ENCODE measurements at places on chromosomes 1 and 21.
A peak's percentile ranks its signal among the peaks of the same experiment; 100 is the strongest.

- H3K27me3 ChIP-seq = peaks cover 45% of the 10 kb centered on the region
- H3K27ac ChIP-seq = peak overlapping the region; percentile 14
- peak; percentile 73 for ATAC-seq
- H3K4me1 ChIP-seq = peaks cover 13% of the 10 kb centered on the region
These were observed 45.8 kb upstream of the DMRTB1 start for GRCh38 chr1:53413175-53414001.

DNA sequence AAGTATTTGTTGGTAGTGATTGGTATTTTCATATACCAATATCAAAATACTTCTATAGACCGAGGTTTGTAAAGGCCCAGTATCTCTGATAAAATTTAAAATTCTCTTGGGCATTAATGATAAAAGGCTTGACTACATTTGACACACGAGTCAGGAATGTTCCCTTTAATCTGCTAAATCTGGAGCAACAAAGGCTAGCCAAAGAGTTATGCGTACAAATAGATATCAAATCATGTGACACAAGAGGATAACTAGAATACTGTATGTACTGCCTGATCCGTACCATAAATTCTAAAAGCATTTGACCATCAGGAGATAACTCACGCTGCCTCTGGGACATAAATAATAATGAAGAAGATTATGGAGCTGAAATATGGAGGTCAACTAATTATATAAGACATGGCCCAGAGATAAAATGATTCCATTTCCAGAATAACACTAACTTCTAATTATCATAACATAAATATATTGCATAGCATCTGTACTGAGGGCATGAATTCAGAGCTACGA lies 64.2 kb upstream of the SH3GLB1 start:
- ATAC-seq = no peak
- no peak overlapping the region for H3K4me3 ChIP-seq
- H3K27me3 ChIP-seq = no peaks in the 10 kb centered on the region
- H3K27ac ChIP-seq = peak overlapping the region; percentile 13
- H3K4me1 ChIP-seq = peaks cover 6% of the 10 kb centered on the region

GRCh38 chr1:53511933-53512806 lies 53.0 kb downstream of the DMRTB1 start:
- no peak overlapping the region for H3K4me3 ChIP-seq
- H3K36me3 ChIP-seq = no peaks in the 10 kb centered on the region

GRCh38 chr1:172155766-172156165 lies 264.7 kb upstream of the C1orf105 start:
- no peak overlapping the region for H3K27ac ChIP-seq
- peaks cover 8% of the 10 kb centered on the region for H3K4me1 ChIP-seq
- ATAC-seq = no peak
- no peaks in the 10 kb centered on the region for H3K36me3 ChIP-seq
- H3K4me3 ChIP-seq = no peak overlapping the region
- H3K27me3 ChIP-seq = no peaks in the 10 kb centered on the region

DNA sequence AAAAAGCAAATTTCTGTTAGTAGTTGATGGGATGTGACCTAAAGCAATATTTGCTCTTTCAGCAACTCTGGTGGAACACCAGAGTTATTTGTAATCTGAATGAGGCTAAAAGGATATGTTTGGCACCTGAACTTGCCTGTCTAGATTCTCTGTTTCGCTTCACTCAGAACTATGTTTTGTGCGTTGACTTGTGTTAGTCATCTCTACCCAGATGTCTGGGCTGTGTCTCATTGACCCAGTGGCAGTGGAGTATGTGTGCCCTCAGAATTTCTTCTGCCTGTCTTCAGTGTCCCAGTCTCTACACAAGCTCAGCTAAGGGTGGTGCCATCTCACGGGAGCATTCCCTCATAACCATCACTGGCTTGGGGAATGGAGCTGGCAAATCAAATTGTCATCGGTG lies 13.9 kb downstream of the KCNK1 start:
- H3K4me1 ChIP-seq = no peaks in the 10 kb centered on the region
- no peak overlapping the region for H3K27ac ChIP-seq
- ATAC-seq = no peak
- H3K27me3 ChIP-seq = peaks cover 2% of the 10 kb centered on the region
- no peaks in the 10 kb centered on the region for H3K36me3 ChIP-seq
- H3K4me3 ChIP-seq = no peak overlapping the region

- H3K27ac ChIP-seq = no peak overlapping the region
- no peak overlapping the region for H3K4me3 ChIP-seq
- peaks cover 36% of the 10 kb centered on the region for H3K27me3 ChIP-seq
- H3K4me1 ChIP-seq = peaks cover 8% of the 10 kb centered on the region
These were observed 32.5 kb upstream of the SLC19A1 start for GRCh38 chr21:45574691-45575090.

DNA sequence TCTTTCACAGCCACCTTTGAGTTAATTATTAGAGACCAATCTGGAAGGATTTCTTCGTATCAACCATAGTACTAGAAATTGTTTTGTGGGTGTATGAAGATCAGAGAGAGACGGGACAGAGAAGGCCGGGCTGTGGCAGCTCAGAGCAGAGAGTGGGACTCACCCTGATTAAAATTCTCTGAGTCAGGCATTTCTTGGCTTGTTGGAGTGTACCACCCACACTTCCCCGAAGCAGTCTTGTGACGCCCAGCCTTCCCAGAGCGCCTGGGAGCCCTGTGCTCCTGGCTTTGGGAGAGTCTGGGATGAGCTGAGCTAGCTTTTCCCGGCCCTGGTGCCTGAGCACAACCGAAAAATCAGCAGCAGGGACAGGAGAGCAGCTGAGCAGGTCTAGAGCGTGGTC lies 19.4 kb downstream of the PLEKHM2 start:
- no peak for ATAC-seq
- no peak overlapping the region for H3K4me3 ChIP-seq
- H3K36me3 ChIP-seq = peaks cover 28% of the 10 kb centered on the region
- peak overlapping the region; percentile 6 for H3K27ac ChIP-seq
- H3K4me1 ChIP-seq = peaks cover 47% of the 10 kb centered on the region

DNA sequence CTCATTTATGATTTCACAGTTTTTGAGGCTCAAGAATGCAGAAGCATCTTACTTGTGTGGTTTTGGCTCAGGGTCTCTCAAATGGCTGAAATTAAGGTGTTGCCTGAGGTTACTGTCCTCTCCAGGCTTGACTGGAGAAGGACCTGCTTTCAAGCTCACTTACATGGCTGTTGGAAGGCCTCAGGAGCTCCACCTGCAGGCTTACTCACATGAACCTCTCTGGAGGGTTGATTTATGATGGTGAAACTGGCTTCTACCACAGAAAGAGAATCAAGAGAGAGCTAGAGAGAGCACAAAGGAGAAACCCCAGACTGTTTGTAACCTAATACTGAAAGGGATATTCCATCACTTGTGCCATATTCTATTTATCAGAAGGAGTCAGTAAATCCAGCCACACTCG lies 6.2 kb upstream of the KCNK2 start:
- no peaks in the 10 kb centered on the region for H3K36me3 ChIP-seq
- no peak overlapping the region for H3K4me3 ChIP-seq
- H3K4me1 ChIP-seq = no peaks in the 10 kb centered on the region
- peaks cover 7% of the 10 kb centered on the region for H3K27me3 ChIP-seq

DNA sequence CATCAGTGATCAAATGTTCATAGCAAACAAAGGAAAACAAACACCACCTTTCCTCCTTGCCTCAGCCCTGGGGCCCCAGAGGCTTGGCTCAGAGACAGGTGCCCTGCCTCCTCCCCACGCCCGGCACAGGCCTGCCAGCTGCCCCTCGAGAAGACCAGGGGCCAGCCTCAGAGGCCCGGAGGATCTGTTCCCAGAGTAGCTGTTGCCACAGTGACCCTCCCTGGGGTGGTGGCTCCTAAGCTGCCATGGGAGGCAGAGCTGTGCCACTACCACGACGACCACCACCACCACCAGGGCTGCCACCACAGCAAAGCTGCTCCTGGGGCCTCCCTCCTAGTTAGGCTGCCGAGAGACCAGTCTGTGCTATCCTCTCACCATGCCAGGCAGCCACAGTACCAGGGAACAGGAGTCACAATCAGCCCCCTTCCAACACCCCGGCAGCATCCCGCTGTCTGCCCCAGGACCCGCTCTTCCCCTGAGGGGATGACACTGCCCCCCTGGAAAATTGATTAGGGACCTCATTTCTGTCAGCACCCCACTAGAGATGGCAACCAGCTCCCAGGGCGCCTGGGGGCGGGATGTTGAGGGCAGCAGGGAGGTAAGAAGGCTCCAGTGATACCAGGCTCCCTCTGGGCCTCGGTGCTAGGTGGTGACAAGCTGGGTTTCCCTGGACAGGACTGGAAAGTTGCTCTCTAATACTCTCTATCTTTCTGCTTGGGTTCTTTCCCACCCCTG lies 30.5 kb downstream of the KCNC4 start:
- no peak for ATAC-seq
- H3K4me3 ChIP-seq = no peak overlapping the region
- H3K36me3 ChIP-seq = peaks cover 4% of the 10 kb centered on the region

DNA sequence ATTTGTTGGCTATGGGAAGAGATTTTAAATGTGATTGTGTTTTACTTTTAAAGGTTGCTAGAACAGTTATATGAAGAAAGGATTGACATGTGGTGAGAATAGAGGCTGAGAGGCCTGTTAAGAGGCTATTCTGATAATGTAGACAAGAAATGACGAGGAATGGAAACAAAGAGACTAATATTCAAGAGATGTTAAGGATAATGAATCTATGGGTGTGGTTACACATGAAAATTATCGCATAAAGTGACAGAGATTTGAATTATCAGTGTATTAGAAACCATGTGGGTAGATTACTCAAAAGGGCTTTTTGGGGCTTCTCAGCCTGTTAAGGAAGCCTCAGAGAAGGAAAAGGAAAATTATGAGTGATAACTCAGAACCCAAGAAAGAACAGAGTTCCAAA lies 120.4 kb downstream of the MACF1 start:
- H3K27ac ChIP-seq = no peak overlapping the region
- H3K4me3 ChIP-seq = no peak overlapping the region
- no peaks in the 10 kb centered on the region for H3K27me3 ChIP-seq
- peaks cover 6% of the 10 kb centered on the region for H3K4me1 ChIP-seq

- no peak overlapping the region for H3K4me3 ChIP-seq
- no peaks in the 10 kb centered on the region for H3K36me3 ChIP-seq
- H3K4me1 ChIP-seq = peaks cover 46% of the 10 kb centered on the region
- ATAC-seq = no peak
- no peaks in the 10 kb centered on the region for H3K27me3 ChIP-seq
- peak overlapping the region; percentile 58 for H3K27ac ChIP-seq
These were observed 93.1 kb upstream of the LRRC8D start for GRCh38 chr1:89727517-89728312.

- no peak for ATAC-seq
- H3K36me3 ChIP-seq = peaks cover 33% of the 10 kb centered on the region
- peak overlapping the region; percentile 97 for H3K4me3 ChIP-seq
- H3K27ac ChIP-seq = peak overlapping the region; percentile 94
- peaks cover 18% of the 10 kb centered on the region for H3K4me1 ChIP-seq
- H3K27me3 ChIP-seq = no peaks in the 10 kb centered on the region
These were observed 2.2 kb downstream of the ZNF436 start for GRCh38 chr1:23367451-23367790.

DNA sequence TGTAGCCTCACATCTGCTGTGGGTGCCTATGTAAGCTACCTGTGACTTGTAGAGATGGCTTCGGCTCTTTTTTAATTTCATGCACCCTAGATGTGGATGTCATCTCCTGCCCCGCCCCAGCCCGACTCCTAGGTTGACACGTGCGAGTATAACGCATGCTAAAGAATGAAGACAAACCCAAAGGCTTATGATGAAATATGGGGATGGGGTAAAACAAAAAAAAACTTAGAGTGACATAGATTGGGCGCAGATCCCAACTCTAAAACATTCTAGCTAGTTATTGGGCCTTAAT lies 613 bp upstream of the ERO1B start:
- peak overlapping the region; percentile 77 for H3K27ac ChIP-seq
- peak overlapping the region; percentile 91 for H3K4me3 ChIP-seq
- peaks cover 3% of the 10 kb centered on the region for H3K36me3 ChIP-seq
- peak; percentile 16 for ATAC-seq

GRCh38 chr1:222828939-222829338 lies 14.1 kb downstream of the DISP1 start:
- H3K36me3 ChIP-seq = peaks cover 5% of the 10 kb centered on the region
- H3K27me3 ChIP-seq = no peaks in the 10 kb centered on the region
- peaks cover 10% of the 10 kb centered on the region for H3K4me1 ChIP-seq

- no peak for ATAC-seq
- no peaks in the 10 kb centered on the region for H3K36me3 ChIP-seq
- H3K4me1 ChIP-seq = peaks cover 15% of the 10 kb centered on the region
- H3K27me3 ChIP-seq = no peaks in the 10 kb centered on the region
- H3K4me3 ChIP-seq = no peak overlapping the region
These were observed 301.8 kb upstream of the DUSP10 start for GRCh38 chr1:222043444-222044292.

GRCh38 chr1:5574641-5575040 lies 417.6 kb downstream of the NPHP4 start:
- H3K27me3 ChIP-seq = peaks cover 17% of the 10 kb centered on the region
- no peaks in the 10 kb centered on the region for H3K36me3 ChIP-seq

- peak; percentile 41 for ATAC-seq
- no peak overlapping the region for H3K27ac ChIP-seq
- H3K36me3 ChIP-seq = no peaks in the 10 kb centered on the region
- H3K4me3 ChIP-seq = no peak overlapping the region
- H3K27me3 ChIP-seq = no peaks in the 10 kb centered on the region
These were observed 46.0 kb downstream of the COL24A1 start for GRCh38 chr1:86110451-86111129.

DNA sequence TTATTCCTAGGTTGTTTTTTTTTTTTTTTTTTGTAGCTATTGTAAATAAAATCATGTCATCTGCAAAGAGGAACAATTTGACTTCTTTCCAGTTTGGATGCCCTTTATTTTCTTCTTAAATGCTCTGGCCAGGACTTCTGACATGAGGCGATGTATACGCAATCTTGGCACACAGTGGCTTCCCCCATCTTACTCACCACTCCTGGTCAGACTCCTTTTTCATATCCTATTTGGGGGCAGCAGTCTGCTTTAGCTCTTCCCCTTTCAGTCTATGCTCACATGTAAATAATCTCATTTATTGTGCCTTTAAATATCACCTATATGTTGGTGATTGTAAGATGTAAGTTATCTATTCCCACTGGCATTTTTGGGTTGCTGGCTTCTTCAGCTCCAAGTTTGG lies 56.1 kb downstream of the SLAMF6 start:
- peak overlapping the region; percentile 63 for H3K27ac ChIP-seq
- H3K27me3 ChIP-seq = no peaks in the 10 kb centered on the region
- H3K36me3 ChIP-seq = peaks cover 17% of the 10 kb centered on the region
- peaks cover 56% of the 10 kb centered on the region for H3K4me1 ChIP-seq
- peak; percentile 82 for ATAC-seq
- peak overlapping the region; percentile 1 for H3K4me3 ChIP-seq

DNA sequence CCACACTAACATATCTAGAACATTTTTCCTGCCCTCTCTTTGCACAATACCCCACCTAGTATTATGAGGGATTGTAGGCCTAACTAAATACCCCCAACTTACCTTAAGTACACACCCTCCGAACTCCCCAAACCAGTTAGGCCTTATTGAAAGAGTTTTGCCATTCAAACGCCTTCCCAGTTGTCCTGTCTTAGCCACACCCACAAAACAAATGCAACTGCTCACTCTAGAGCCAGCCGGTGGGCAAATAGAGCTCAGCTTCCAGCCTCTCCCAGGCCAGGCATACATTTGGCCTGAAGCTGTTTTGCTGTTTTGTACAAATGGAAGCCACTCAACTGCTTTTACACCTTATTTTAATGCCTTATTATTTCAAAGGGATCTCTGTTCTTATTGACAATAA lies 224.2 kb upstream of the RUNX1 start:
- H3K4me1 ChIP-seq = no peaks in the 10 kb centered on the region
- H3K36me3 ChIP-seq = no peaks in the 10 kb centered on the region
- H3K27ac ChIP-seq = no peak overlapping the region
- H3K27me3 ChIP-seq = peaks cover 8% of the 10 kb centered on the region
- no peak for ATAC-seq
- no peak overlapping the region for H3K4me3 ChIP-seq

- H3K4me1 ChIP-seq = no peaks in the 10 kb centered on the region
- no peaks in the 10 kb centered on the region for H3K36me3 ChIP-seq
- no peak overlapping the region for H3K4me3 ChIP-seq
- ATAC-seq = peak; percentile 75
These were observed 66.4 kb upstream of the BTG3 start for GRCh38 chr21:17679002-17679600.
